ENCODE measurements at places on chromosomes 6 and 20.

GRCh38 chr6:83490217-83490807 lies 22.0 kb upstream of the PRSS35 start:
- no peak for DNase-seq

DNA sequence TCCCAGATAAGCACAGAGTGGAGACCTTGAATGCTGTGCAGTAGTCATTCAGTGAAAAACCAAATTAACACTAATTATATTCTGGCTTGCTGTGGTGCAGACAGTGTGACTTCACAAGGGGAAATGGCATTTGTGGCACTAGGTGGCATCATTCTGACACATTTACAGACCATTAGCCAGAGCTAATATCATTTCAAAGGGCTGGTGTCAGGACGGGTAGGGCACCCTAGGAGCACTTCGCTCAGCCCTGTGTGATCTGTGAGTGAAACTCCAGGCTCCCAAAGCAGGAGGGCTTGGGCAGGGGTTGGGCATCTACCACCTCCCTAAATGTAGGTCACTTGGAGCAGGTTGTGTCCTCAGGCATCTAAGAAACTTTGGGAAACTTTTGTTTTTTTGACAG lies 555.8 kb downstream of the PKHD1 start:
- DNase-seq: no peak

DNA sequence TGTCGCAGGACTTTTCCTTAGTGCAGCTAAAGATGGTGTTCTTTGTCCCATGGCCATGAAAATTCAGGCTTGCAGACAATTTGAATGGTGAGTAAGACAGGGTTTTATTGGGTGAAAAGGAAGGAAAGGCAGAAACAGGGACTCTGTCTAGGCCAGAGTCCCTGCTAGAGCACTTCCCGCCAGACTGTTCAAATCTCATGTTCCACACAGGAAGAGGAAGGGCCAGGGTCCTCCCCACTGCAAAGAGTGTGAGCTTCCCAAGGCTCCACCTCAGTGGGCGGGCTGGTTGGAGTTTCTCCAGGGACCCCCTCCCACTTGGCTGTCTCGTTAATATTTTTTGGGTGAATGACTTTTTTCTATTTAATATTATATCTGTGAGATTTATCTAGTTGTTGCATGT lies 29.0 kb downstream of the COL19A1 start:
- no peak for DNase-seq

DNA sequence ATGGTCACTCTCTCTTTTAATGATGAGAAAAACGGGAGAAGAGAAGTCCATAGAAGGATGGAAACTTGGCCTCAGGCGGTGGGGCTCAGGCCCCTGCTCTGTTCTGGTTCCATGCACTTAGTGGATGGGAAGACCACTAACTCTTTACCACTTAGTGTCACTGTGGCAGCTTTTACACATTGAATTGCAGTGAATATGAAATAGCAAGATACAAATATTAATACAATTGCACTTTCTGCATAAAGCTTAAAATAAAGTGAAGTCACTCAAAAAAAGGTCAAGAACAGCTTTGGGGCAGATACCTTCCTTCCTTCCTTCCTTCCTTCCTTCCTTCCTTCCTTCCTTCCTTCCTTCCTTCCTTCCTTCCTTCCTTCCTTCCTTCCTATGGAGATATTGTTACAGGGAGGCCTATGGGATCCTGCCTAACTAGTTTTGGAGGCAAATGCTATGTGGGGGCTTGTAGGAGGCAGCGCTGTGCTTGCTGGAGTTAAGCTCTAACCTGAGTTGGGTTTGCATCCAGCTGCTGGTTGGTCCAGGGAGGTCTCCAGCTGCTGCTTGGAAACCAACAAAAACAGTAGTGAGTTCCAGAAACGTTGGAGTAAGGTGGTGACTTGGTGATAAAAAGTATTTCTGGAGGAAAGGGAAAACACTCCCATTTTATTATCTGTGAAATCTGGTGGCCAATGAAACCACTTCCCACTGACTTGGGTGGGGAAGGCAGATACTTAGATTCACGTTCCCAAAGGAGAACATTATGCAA lies 62.3 kb upstream of the NKX2-2 start:
- DNase-seq: no peak

DNA sequence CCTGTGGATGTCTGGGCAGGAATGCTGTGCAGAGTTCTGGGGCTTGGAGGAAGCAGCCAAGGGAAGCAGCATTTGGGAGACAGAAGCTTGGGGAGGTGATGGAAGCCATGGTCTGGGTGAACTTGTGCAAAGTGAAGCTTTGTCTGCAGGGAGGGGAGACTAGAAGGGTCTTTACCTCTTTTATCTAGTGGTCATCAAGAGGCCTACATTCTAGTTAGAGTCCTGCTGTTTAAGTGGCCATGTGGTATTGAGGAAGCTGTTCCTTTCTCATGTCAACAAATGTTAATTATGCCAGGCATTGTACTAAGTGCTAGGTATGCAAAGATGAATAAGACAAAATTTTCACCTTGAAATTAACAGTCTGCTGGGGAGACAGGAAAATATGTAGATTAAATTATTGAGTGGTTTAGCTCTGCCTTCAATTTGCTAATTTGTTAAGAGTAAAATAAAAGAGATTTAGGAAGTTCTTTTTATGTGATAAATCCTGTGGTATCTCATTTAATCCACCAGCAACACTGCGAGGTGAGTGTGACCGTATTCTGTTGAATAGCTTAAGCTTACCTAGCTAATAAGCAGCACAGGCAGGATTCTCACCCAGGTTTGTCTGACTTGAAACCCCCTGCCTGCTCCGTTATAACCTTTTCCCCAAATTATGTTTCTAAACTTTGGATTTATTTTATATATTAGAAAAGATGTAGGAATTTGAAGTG lies 43.1 kb downstream of the ARID1B start:
- DNase-seq: no peak

GRCh38 chr20:40192081-40192480 lies 497.0 kb downstream of the MAFB start:
- no peak for DNase-seq

GRCh38 chr6:162913206-162913605 lies 185.4 kb downstream of the PACRG start:
- DNase-seq: no peak

DNA sequence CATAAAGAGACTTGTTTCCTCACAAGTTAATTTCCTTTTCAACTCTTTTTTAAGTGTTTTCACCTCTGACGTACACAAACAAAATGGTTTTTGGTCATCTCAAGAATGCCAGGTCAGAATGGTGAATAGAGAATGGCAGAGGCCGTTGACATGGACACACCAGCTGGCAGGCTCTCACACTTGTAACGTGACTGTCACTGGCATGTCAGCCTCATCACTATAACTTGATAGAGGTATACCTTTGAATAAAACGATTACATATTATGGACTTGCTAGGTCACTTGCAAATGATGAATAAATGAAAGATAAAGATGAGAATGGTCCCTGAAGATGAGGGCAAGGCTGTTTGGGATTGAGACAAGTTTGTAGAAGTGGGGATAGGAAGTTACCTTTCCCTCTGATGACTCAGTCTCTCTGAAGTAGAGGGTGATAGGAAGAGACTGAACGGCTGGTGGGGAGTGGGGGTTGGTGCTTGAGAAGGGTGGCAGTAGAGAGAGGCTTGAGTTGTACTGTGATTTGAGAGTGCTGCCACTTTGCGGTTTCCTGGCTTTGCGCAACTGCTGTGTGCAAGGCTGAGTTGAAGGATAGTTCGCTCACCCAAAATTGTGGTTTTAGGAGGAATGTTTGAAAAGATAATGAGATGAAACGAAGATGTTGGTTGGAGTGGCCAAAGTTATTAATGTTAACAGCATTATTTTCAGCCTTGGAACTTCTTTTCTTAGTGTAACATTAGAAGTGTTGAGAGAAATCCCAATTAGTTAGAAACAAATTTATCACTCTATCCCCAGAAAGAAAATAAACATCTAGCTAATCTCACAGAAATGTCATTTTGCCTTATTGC lies 30.3 kb downstream of the TBPL1 start:
- peak; percentile 31 for DNase-seq

GRCh38 chr6:3733321-3733925 lies 18.1 kb downstream of the PXDC1 start:
- DNase-seq: no peak

- no peak for DNase-seq
These were observed 44.5 kb upstream of the ALDH8A1 start for GRCh38 chr6:134994431-134994830.

- no peak for DNase-seq
These were observed 67.3 kb upstream of the MAP3K7 start for GRCh38 chr6:90654166-90654565.

DNA sequence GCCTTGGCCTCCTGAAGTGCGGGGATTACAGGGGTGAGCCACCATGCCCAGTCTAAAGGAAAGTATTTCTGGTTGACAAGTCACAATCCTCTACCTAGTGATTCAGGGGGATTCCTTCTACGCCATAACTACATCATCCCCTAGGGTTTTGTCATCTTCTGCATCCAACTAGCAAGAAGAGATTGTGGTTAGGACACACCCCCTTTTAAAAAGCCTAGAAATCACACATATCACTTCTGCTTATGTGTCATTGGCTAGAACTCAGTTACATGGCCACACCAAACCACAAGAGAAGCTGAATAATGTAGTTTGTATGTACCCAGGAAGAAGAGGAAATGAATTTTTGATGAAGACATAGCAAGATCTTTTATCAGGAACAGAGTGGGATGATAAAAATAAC lies 14.7 kb upstream of the CHD6 start:
- no peak for DNase-seq

DNA sequence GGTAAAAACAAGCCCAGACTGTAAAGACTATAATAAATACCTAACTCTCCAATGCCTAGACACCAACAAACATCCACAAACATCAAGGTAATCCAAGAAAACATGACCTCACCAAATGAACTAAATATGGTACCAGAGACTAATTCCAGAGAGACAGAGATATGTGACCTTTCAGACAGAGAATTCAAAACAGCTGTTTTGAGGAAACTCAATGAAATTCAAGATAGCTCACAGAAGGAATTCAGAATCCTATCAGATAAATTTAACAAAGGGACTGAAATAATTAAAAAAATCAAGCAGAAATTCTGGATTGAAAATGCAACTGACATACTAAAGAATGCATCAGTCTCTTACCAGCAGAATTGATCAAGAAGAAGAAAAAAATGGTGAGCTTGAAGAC lies 26.6 kb downstream of the NCOA6 start:
- no peak for DNase-seq

All from activated T-cell treated with anti-CD3 and anti-CD28 coated beads for 1 hour (primary cell).